NCI-H1105 treated with DMSO at 0.1 percent for 48 hours (cell line): ENCODE measurements at places on chromosomes 7 and 10.

- DNase-seq: peak; percentile 55
These were observed 248.2 kb upstream of the KLF14 start for GRCh38 chr7:130982160-130982638.

DNA sequence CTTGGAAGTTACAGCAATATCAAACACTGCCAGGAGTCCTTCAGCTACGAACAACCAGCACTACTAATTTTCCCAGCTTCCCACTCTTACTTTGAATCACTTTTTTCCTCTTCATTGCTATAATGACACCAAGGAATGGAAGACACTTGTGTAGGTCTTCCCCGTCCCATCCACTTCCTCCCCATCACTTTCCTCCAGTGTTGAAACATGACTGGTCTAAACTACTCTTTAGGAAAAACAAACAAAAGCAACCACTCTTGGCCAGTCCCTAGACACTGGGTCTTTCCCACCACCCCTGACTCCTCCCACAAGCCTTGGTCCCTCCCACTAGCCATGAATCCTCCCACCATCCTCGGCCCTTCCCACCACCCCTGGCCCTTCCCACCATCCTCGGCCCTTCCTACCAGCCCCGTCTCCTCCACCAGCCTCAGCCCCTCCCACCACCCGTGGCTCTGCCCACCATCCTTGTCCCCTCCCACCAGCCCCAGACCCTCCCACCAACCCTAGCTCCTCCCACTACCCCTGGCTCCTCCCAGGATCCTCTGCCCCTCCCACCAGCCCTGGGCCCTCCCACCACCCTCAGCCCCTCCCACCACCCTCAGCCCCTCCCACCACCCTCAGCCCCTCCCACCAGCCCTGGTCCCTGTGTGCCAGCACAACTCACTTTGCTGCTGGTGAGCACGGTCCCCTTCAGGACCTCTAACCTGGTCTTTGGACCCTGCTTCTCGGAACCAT lies 68.5 kb downstream of the CXCL12 start:
- no peak for DNase-seq

GRCh38 chr10:97891497-97892167 lies 42.0 kb downstream of the GOLGA7B start:
- no peak for DNase-seq

GRCh38 chr10:11004144-11005077 lies 13.3 kb upstream of the CELF2 start:
- no peak for DNase-seq

DNA sequence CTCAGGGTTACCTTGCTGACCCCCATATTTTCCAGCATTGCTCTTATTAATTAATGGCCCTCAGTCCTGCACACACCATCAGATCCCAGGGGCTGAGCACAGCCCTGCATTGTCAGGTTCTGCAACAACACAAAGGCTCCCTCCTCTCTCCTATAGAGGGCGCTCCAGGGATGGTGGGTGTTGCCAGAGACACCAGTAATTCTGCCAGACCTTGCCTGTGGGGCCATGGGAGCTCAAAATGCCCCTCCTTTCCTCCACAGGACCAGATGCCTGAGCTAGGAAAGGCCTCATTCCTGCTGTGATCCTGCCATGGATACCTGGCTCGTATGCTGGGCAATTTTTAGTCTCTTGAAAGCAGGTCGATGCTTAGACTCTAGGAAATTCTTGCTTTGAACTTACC lies 42.8 kb upstream of the PRSS58 start:
- no peak for DNase-seq

- DNase-seq: peak; percentile 54
These were observed 640 bp downstream of the ANKMY2 start for GRCh38 chr7:16644636-16645592.

GRCh38 chr10:131843089-131843595 lies 57.7 kb upstream of the PPP2R2D start:
- no peak for DNase-seq
